ENCODE measurements at places on chromosomes 2 and 18. TPM values are rescaled to one million over a fixed set of nuclear protein-coding genes. Genes with fewer than 3 reads are reported as not detected.

DNA sequence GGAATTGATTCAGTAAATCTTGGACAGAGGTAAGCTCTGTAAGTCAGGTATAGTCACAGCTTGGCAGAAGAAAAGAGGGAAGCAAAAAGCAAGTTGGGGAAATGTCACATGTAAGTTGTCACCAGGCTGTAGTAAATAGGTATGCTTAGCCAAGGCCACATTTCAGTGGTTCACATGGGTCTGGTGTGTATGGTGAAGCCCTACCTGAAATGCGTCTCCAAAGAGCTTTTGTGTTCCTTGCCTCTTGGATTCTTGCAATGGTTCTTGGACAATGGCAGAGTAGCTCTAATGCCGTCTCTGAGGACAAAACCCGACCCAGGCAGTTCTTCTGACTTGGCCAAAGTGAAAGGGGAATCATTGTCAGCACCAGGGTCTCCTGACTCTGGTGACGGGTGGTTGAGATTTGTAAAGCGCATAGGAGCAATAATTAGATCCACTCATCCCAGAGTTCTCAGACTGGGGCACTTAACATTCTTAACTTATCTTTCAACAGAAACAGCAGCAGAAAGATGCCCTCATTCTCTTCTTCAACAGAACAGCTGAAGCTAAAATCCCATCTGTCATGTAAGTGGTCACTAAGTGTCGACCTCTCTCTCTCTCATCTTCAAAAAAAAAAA is 34.4 kb upstream of the RPL37A start:
- H3K27me3 ChIP-seq, result no peaks in the 10 kb centered on the region
- peaks cover 10% of the 10 kb centered on the region for H3K36me3 ChIP-seq
- H3K4me1 ChIP-seq, result no peaks in the 10 kb centered on the region

The CHRND gene
- total RNA-seq, result not detected

DNA sequence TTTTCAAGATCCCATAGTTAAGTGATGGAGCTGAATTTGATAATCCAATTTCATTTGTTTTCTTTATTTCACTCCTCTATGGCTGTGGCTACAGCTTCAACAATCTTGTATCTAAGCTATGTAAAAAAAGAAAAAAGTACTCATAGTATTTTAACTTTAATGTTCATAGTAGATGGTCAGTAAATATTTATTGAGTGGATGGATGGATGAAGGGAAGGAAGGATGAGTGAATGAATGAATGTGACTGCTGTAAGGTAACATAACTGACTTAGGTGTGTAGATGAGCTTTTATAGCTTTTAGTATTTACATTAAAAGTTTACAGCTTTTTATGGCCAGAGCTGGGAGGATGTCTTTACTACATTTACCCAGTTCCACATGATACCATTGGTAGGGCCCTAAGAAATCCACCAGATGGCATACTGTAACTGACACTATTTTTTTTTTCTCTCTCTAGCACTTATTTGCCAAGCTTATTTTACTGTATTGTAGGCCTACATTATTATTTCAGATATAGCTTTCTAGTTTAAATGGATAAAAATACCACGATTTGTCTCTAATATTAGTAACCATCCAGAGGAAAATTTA is 13.4 kb upstream of the HRH4 start:
- H3K27me3 ChIP-seq, result no peaks in the 10 kb centered on the region
- H3K4me3 ChIP-seq, result no peak overlapping the region
- peaks cover 4% of the 10 kb centered on the region for H3K4me1 ChIP-seq
- H3K27ac ChIP-seq, result no peak overlapping the region
- no peak for DNase-seq

DNA sequence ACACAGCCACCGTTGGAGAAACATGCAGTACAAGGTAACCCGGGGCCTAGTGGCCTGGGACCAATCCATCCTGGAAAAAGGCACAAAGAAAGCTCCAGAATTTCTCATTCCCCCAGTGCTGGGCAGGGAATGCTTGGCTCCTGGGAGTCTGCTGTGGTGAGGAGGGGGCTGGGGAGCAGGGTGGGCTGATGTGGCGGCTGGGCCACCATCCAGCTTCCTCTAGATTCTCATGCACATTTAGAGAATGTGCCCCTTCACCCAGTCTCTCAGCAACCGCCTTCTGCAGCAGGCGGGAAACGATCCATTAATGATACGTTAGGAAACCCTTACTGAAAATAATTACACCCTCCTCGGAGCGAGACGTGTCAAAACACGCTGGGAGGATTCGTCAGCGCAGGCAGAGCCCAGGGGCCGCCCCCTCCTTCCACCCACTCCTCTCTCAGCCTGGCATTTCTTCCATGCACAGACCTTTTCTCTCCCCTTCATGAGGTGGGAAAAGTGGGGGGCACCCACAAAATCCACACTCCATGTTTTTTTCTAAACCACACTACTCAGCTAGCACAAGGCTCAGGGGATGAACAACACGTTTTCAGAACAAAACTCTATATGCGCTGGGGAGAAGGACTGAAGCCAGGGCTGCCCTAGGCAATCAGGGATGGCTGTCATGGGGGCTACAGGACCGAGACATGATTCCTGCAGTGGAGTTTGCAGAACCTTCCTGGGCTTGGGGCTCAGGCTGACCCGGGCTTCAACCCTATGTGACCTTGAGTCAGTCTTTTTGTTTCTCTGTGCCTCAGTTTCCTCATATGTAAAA is 56.1 kb upstream of the SMAD7 start:
- H3K4me1 ChIP-seq, result no peaks in the 10 kb centered on the region
- no peak overlapping the region for H3K4me3 ChIP-seq
- no peaks in the 10 kb centered on the region for H3K27me3 ChIP-seq
- H3K27ac ChIP-seq, result no peak overlapping the region
- H3K36me3 ChIP-seq, result no peaks in the 10 kb centered on the region
- no peak for DNase-seq

- no peaks in the 10 kb centered on the region for H3K36me3 ChIP-seq
- peaks cover 5% of the 10 kb centered on the region for H3K27me3 ChIP-seq
- no peak overlapping the region for H3K4me3 ChIP-seq
- no peak overlapping the region for H3K27ac ChIP-seq
- DNase-seq, result no peak
These were observed 84.4 kb upstream of the ATL2 start for GRCh38 chr2:38461470-38461869.

The GNLY gene
- 3.2 TPM for total RNA-seq

The FBLN7 gene
- total RNA-seq, result 34.5 TPM

GRCh38 chr2:16650287-16651249 is 15.1 kb downstream of the CYRIA start:
- H3K36me3 ChIP-seq, result no peaks in the 10 kb centered on the region
- H3K27ac ChIP-seq, result no peak overlapping the region
- no peaks in the 10 kb centered on the region for H3K27me3 ChIP-seq
- no peaks in the 10 kb centered on the region for H3K4me1 ChIP-seq
- no peak overlapping the region for H3K4me3 ChIP-seq
- no peak for DNase-seq

The ADCYAP1 gene
- not detected for total RNA-seq

Measured in activated naive CD4-positive, alpha-beta T cell treated with anti-CD3 and anti-CD28 coated beads for 36 hours (primary cell).